ENCODE measurements at places on chromosomes 2 and 18.

DNA sequence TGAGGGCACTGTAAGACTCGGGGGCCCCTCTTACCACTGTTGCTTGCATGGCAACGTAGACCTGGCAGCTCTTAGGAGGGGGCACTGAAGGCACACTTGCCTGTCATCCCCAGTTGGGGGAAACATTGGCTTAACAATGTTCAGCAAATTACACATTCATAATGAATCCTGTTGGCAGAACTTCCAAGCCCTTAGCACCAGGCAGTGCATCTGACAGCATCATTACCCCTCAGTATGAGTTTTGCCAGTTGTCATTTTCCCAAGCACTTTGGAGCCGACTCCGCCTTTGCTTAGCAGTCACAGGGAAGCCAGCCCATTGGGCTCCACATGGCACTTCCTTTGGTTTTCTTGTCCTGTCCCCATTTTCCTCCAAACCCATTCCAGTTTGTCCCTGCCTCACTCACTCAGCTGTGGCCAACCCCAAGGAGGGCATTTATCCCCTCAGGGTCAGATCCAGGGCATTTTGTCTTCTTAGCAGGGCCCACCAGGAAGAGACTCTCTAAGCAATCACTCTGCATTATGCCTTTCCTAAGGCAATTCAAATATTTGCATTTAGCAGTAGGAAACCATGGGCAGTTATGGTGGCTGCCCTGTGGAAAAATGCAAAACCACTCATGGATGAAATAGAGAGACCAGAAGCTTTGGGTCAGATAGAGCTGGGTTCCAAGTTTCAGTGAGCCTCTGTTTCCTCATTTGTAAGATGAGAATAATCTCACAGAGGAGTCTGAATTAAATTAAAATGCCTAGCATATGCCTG is 73.9 kb downstream of the VSNL1 start:
- no peak for DNase-seq

- DNase-seq = no peak
These were observed 160.2 kb downstream of the PMAIP1 start for GRCh38 chr18:60060026-60060425.

DNA sequence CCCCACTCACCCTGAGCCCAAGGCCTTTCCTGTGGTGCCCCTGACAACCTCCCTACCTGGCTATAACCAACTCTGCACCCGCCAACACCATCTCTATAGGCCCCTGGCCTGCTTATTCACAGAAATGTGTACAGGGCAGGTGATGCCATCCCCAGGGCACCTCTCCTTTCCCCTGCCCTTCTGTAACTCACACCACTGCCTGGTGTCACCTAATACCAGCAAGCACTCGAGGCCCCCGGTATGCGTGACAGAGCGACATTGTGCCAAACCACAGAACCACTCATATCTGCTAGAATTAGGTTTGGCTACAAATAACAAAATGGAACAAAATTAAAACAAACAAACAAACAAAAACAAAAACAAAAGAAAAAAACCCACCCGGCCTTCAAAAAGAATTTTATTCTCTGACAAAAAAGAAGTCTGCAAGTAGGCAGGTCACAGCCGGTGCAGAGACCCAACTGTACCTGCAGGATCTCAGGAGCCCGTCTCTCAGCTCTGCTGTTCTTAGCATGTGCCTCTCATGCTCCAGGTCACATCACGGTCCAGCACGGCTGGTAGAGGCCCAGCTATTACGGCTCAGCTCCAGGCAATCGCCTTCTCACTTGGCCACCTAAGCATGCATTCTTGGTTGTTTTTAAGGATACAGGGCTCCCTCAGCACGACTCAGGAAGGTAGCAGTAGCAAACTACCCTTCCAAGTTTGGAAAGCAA is 51.4 kb downstream of the FAM178B start:
- no peak for DNase-seq

- no peak for DNase-seq
These were observed 30.9 kb downstream of the LONRF2 start for GRCh38 chr2:100291152-100291970.

DNA sequence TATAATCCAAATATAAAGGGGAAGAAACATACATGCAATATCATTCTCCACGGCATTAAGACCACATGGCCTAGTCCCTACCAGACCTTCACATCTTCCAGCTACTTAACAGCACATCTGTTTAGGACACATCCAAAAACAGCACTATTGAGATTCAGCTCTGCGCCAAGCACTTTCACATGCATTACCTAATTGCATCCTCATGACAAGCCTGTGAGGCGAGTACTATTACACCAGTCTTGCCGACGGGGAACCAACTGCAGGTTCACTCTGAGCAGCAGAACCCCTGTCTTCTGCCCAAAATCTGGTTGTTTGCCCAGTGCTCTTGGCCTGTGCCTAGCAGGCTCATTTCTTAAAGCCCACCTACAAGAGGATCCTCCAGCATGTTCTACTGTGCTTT is 66.7 kb downstream of the AAK1 start:
- DNase-seq = no peak

- DNase-seq = no peak
These were observed 652 bp downstream of the PPM1B start for GRCh38 chr2:44169155-44169898.

DNA sequence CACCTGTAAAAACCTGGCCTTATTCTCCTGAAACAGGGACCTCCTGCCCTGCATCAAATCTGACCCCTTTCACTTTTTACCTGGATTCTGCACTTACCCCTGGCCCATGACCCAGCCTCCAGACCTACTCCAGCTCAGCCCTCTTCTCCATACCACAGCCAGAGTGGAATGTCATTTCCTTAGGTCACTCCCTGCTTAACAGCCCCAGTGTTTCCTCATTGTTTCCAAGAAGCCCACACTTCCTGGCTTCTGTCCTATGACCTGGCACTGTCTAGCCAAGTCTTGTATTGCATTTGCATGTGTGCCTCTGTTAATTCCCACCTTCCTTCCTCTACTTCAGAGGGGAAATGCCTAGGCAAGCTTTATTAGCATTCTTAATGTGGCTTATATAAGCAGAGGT is 51.4 kb upstream of the TRIB2 start:
- no peak for DNase-seq

- no peak for DNase-seq
These were observed 1049.9 kb downstream of the TSN start for GRCh38 chr2:122805346-122805745.

DNA sequence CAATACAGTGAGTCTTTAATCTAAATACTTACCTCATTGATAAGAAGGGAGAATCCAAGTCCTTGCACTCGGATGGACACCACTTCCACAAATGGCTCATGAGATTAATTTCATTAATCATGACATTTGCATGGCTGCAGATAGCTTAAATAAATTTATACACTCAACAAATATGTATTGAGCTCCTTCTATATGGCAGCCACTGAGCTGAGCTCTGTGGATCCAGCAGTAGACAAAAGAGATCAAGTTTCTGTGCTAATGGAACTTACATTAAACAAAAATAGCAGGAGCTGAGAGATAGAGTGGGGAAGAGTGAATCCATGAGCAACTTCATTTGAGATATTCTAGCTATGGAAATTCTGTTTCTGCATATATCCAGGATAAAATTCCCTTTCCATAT is 44.4 kb downstream of the RAB27B start:
- DNase-seq = no peak

DNA sequence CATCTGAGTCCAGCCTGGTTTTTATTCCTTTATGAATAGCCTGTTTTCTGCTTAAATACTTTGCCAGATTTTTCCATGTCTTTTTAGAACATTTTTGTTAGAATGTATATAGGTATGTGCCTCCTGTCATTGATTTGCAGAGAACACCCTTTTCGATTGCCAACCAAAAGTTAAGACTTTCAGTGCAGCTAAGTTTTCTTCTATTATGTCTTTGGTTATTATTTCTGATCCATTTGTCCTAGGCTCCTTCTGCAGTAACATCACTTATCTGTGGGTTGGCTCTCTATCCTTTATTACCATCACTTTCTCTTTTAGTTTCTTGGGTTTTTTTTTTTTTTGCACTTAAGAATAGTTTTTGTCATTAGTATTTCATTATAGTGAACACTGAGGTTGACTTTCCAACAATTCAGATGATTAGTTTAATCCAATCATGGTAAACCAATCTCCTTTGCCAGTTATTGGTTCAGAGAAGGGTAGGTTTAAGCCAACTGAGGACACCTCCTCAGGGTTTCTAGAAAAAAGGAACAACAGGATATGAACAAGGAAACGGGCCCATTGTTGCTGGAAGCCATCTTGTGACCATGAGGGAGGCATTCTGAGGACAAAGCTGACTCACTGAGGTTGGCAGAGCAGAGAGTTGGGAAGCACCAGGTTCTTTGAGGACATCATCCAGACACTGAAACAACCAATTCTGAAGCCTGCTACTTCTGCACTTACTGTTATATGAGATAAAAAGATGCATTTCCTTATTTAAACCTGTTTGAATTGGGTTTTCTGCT is 37.9 kb upstream of the GBX2 start:
- DNase-seq = no peak

- no peak for DNase-seq
These were observed 134.4 kb upstream of the SEC11C start for GRCh38 chr18:59005262-59005661.

DNA sequence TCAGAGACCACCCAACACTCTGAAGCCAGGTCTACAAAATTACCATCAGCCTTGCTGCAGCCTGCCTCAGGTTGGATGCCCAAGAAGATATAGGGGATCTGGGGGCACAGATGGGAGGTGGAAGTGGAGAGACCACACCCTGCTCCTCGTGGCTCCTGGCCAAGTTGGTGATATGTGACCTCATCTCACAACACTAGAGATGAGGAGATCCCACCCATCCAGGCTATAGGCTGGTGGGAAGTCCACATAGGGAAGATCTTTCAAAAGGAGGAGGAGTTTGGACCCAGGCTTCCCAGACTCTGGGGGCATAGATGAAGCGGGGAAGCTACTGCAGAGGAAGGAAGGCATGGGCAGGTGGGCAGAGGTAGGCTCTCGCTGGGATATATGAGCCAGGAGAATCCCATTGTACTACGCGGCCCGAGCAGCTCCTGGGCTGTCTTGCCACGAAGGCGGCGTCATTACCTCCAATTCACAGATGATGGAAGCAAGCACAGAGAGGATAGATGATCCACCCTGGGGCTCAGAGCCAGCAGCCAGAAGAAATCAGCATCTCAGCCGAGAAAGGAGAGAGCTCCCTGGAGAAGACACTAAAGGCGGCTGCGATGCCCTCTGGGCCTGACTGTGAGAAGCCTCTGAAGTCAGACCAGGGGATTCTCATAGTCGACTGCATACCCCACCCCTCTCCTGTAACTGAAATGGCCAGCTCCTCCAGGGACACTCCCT is 96.0 kb downstream of the RHOB start:
- DNase-seq = no peak

DNA sequence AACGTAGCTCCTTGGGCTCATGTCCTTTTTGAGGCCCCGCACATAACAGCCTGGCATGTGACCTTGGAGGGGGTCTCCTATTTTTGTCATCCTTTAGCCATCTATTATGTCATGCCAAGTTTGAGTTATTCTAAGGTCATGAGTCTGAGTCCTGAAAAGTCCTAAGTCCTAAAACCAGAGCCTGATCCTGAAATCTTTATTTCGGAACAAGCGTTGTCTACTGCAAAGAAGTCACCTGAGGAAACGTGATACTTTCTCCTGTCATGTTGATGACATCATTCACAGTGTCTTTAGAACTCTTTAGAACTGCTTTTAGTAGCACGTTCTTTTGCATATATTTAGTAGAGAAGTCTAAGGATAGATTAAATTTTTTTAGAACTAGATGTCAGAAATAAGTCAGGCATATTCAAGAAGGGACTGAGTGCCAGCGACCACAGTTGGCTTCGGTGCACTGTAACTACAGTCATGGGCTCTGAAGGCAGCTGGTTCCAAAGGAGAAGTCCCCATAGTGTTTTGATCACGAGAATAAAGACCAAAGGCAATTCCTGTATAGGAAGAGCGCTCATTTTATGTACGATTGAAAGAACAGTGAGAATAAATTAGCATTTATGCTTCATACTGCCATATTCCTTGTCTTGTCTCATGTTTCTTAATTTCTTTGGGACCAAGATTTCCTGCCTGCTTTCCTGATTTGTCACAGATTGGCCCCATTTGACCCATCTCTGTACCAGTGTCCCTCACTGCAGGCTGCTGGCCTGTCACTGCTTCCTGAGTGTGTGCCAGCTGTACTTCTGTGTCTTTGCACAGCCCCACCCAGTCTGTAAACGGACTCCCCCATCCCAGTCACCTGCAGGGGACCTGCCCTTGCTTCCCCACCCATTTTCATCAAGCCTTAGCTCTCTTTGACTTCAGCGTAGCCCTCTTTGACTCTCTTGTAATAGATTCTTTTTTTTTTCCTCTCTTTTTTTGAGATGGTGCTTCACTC is 75.8 kb downstream of the ASAP2 start:
- DNase-seq = no peak

- DNase-seq = no peak
These were observed 15.0 kb downstream of the TCF7L1 start for GRCh38 chr2:85148190-85148589.

- DNase-seq = no peak
These were observed 30.4 kb downstream of the EPAS1 start for GRCh38 chr2:46327627-46328026.

- peak; percentile 43 for DNase-seq
These were observed 57.0 kb upstream of the KCNG2 start for GRCh38 chr18:79740521-79741361.

GRCh38 chr2:11580697-11581096 is 46.9 kb downstream of the GREB1 start:
- no peak for DNase-seq

GRCh38 chr2:20483194-20483895 is 36.5 kb downstream of the RHOB start:
- DNase-seq = peak; percentile 44

GRCh38 chr2:95361216-95361980 is 41.1 kb upstream of the FAHD2A start:
- peak; percentile 46 for DNase-seq

GRCh38 chr2:9594366-9595054 is 36.3 kb downstream of the YWHAQ start:
- no peak for DNase-seq

- no peak for DNase-seq
These were observed 28.9 kb downstream of the TOGARAM2 start for GRCh38 chr2:29009711-29010677.

DNA sequence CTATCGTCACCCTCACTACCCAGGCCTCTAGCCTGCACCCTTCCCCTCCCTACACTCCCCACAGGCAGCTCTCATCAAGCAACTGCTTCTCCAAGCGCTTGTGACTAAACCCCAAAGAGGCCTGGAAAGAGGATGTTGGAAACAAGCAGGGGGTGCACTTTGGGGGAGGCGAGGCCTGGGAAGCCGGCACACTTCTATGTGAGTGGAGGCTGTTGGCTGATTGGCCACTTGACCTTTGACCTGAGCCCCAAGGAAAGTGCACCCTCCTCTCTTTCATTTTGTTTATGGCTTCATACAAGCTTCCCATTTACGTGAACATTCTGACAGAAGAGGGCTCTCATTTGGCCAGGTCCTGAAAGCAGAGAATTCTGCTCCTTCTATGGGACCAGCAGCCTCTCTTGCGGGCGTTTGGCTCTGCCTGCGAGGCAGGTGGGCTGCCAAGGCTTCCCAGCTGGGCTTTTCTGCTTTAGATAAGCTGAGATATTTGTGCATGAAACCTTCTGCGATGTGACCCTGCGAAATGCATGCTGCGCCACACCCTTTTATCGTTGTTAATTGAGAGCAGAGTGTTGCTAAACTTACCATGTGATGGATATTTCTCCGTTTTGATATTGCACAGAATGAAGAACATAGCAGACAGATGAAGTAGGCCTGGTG is 134.8 kb upstream of the NCK2 start:
- DNase-seq = no peak

GRCh38 chr2:25304321-25304720 is 37.4 kb downstream of the DNMT3A start:
- DNase-seq = no peak

GRCh38 chr18:53997064-53997463 is 227.4 kb downstream of the MBD2 start:
- DNase-seq = no peak

GRCh38 chr2:45845566-45845965 is 194.1 kb downstream of the PRKCE start:
- DNase-seq = no peak

All from sciatic nerve (tissue), 2 donors.